ENCODE measurements at places on chromosomes 5 and 9. TPM values are rescaled to one million over a fixed set of nuclear protein-coding genes. Genes with fewer than 3 reads are reported as not detected.

Gene MEGF9
- 18.9 TPM for total RNA-seq

Gene PARP8
- 0.07 TPM for total RNA-seq

Gene OR5C1
- total RNA-seq: not detected

Gene PCDHB5
- 1.3 TPM for total RNA-seq

Gene ARL14EPL
- total RNA-seq: 0.11 TPM

Gene TEX53
- total RNA-seq: not detected

Gene BARX1
- 11.5 TPM for total RNA-seq

Gene NTRK2
- 0.02 TPM for total RNA-seq

Gene BTNL9
- total RNA-seq: 1.1 TPM

Gene C1QTNF3
- 0.18 TPM for total RNA-seq

Gene GMCL2
- not detected for total RNA-seq

Gene C5orf47
- 0.07 TPM for total RNA-seq

Gene NMUR2
- total RNA-seq: 0.08 TPM

Gene DMRT3
- total RNA-seq: not detected

Gene UNC5A
- total RNA-seq: 0.90 TPM

All from A549 treated with AZD2906 at 1 μM for 4 hours (cell line).